ENCODE measurements at places on chromosomes 1 and 21. TPM values are rescaled to one million over a fixed set of nuclear protein-coding genes. Genes with fewer than 3 reads are reported as not detected.

GRCh38 chr1:53810007-53810406, 28.1 kb downstream of the NDC1 start:
- H3K4me3 ChIP-seq, result no peak overlapping the region
- no peak overlapping the region for H3K27ac ChIP-seq
- H3K36me3 ChIP-seq, result peaks cover 26% of the 10 kb centered on the region
- H3K27me3 ChIP-seq, result no peaks in the 10 kb centered on the region
- no peak for DNase-seq
- H3K4me1 ChIP-seq, result no peaks in the 10 kb centered on the region

- no peak overlapping the region for H3K27ac ChIP-seq
- no peaks in the 10 kb centered on the region for H3K4me1 ChIP-seq
- H3K27me3 ChIP-seq, result peaks cover 3% of the 10 kb centered on the region
- no peaks in the 10 kb centered on the region for H3K36me3 ChIP-seq
- no peak overlapping the region for H3K4me3 ChIP-seq
Observed at GRCh38 chr1:22846458-22846857, 126.2 kb downstream of the LACTBL1 start.

The LCE2C gene
- total RNA-seq, result not detected

DNA sequence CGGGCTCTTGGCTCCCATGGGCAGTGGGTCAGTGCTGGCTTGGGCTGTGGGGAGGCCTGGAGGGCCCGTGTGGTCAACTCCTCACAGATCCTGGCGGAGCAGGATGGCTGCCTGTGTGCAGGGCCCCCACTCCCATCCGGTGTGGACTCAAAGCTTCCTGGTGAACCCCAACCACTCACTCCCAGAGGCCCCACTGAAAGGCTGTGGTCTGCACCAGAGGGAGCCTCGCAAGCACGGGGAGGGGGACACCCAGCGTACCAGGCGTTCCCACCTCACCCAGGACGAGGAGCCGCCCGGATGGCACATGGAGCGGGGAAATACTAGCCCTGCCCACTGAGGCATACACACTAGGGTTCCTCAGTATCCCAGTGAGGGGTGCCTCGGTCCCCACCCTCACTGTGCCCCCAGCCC, 75.4 kb upstream of the ACTRT2 start:
- no peaks in the 10 kb centered on the region for H3K4me1 ChIP-seq
- no peak overlapping the region for H3K27ac ChIP-seq
- no peaks in the 10 kb centered on the region for H3K27me3 ChIP-seq

The CLCNKB gene
- total RNA-seq, result not detected

DNA sequence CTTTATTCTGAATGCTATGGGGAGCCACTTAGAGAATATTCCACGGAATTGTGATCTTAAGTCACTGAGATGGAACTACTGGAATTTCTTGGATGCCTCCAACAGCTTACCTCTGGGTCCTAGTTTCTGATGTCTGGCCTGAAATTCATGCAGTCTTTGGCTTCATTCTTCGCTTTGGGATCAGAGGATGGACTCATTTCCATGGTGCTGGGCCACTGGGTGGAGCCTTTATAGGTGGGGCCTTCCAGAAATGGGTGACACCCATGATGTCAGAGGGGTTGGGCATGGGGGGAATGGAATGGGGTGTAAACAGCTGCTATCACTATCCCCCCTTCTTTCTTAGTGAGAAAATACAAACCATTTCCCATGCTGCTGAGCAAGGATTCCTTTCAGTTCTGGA, 73.7 kb upstream of the FGGY start:
- no peak overlapping the region for H3K27ac ChIP-seq
- no peaks in the 10 kb centered on the region for H3K36me3 ChIP-seq
- no peaks in the 10 kb centered on the region for H3K27me3 ChIP-seq
- no peak for DNase-seq
- no peaks in the 10 kb centered on the region for H3K4me1 ChIP-seq
- H3K4me3 ChIP-seq, result no peak overlapping the region

The LAX1 gene
- 53.0 TPM for total RNA-seq

The TMPRSS3 gene
- total RNA-seq, result 4.0 TPM

GRCh38 chr1:32247452-32247851, 430 bp downstream of the FAM167B start:
- no peak overlapping the region for H3K4me3 ChIP-seq
- DNase-seq, result no peak
- H3K4me1 ChIP-seq, result peaks cover 48% of the 10 kb centered on the region

GRCh38 chr1:184502161-184502560, 115.3 kb downstream of the C1orf21 start:
- no peaks in the 10 kb centered on the region for H3K36me3 ChIP-seq
- no peak overlapping the region for H3K27ac ChIP-seq
- no peaks in the 10 kb centered on the region for H3K27me3 ChIP-seq
- H3K4me3 ChIP-seq, result no peak overlapping the region

- no peak for DNase-seq
- no peaks in the 10 kb centered on the region for H3K36me3 ChIP-seq
- no peak overlapping the region for H3K4me3 ChIP-seq
- H3K27ac ChIP-seq, result no peak overlapping the region
Observed at GRCh38 chr1:96362623-96363022, 359.0 kb upstream of the PTBP2 start.

DNA sequence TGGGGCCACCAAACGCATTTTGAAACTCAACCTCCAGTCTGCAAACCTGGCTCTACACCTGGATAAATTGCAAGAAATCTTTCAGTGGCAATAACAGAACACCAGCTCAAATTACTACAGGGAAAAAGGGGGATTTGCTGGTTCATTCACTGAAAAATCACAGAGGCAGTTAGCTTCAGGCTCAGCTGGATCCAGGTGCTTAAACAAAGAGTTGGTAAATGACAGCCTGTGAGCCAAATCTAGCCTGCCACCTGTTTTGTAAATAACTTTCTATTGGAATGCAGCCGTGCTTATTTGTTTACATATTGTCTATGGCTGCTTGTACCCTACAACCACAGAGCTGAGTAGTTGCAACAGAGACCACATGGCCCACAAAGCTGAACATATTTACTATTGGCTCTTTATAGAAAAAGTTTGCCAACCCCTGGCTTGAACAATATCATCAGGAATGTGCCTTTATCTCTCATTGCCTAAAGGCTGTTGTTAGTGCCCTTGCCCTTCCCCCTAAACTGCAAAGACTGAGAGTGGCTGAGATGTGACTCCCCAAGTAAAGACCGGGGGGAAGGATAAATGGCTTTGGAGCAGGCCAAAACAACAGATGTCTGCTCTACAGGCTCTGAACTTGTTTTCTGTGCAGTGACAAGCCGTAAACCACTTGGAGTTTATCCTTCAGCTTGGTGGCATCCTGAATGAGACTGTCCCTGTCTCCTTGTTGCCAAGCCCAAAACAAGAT, 21.5 kb upstream of the PTPRF start:
- no peak for DNase-seq
- no peaks in the 10 kb centered on the region for H3K27me3 ChIP-seq
- H3K27ac ChIP-seq, result no peak overlapping the region
- no peak overlapping the region for H3K4me3 ChIP-seq
- no peaks in the 10 kb centered on the region for H3K36me3 ChIP-seq
- H3K4me1 ChIP-seq, result no peaks in the 10 kb centered on the region

The LCE1E gene
- not detected for total RNA-seq
